NAMALWA (cell line): ENCODE measurements at places on chromosomes 7 and 10.

- DNase-seq = no peak
Measured at GRCh38 chr10:5038733-5039132, 35.1 kb upstream of the AKR1C2 start.

GRCh38 chr7:108284349-108285002 lies 154.3 kb upstream of the LAMB4 start:
- no peak for DNase-seq

- no peak for DNase-seq
Measured at GRCh38 chr10:78925275-78925674, 143.5 kb upstream of the ZMIZ1 start.

DNA sequence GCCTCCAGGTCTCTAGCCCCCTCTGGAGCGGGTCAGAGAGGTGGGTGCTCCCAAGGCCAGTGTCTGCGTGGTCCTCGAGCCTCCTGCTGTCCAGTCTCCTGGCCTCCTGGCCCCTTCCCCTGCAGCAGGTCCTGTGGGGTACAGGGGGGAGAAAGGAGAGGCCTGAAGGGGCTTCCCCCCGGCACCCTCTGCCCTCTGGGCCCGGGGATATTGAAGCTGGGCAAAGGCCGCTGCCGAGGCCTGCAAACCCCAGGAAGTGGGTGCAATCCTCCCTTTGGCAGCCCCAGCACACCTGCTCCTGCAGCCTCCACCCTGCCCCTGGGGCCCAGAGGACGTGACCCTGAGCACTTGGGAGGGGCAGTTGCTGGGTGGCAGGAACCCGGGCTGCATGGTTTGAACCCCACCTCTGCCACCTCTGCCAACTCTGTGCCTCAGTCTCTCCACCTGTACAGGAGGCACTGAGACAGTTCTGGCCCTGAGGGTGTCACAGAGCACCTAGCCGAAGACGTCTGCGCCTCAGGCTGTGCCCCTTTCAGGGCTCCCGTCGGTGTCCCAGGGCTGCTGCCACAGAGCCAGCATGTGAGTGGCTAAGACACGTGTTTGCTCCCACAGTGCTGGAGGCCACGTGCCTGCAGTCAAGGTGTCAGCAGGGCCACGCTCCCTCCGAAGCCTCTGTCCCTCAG lies 59.1 kb upstream of the INPP5A start:
- DNase-seq = no peak

GRCh38 chr7:20783700-20784387 lies 2.8 kb downstream of the SP8 start:
- DNase-seq = no peak

GRCh38 chr10:84264611-84265141 lies 19.8 kb downstream of the RGR start:
- DNase-seq = peak; percentile 67

DNA sequence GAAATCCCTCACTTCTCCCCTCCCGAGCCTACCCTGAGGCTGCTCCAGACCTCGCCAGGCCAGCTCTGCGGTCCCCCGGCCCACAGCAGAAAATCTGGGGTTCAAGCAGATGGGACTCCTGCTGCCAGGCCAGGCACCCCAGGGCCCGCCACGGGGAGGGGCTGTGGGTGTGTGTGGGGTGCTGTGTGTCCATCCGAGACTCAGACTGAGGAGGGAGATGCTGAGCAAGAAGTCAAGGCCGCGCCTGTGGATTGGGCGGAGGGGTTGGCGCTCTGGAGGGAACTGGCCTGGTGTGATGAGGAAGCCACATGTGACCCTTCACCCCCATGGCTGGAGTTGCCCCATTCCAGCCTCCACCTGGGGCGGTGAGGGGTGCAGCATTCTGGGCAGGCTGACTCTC lies 51.1 kb downstream of the YKT6 start:
- DNase-seq = no peak

GRCh38 chr7:150901160-150902035 lies 49.1 kb downstream of the AOC1 start:
- peak; percentile 25 for DNase-seq

DNA sequence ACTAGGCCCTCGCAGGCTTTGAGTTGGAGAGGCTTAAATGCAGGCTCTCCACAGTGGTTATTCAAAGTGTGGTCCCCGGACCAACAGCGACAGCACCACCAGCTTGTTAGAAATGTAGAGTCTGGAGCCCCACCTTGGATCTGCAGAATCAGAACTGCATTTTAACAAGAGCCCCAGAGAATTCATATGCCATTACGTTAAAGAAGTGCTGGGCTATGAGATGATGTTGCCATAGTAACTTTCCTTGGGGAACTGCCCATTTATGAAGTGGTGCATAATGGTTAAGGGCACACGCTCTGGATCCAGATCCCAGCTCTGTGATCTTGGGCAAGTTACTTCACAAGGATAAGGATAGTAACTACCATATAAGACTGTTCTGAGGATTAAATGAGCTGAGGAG lies 48.9 kb downstream of the ZCCHC24 start:
- no peak for DNase-seq

DNA sequence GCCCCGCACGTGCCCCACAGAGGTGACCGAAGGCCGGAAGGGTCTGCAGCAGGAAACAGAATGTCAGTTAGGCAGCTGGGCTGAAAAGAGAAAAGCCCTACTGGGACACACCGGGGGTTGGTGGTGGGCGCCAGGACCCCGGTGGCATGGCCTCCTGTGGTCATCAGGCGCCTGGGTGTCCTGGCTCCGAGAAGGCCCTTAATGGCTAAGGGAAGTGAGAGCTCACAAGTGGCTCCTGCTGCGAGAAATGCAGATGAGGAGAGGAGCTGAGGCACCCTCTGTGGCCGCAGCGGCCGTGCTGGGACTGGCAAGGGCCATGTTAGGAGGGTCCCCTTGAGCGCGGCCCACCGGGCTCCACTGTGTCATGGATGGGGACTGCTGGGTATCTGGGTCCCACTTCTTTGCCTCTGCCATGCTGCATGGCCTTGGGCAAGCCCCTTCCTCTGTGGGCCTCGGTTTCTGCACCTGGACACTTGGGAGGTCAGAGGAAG lies 79.2 kb upstream of the GNA12 start:
- DNase-seq = no peak

GRCh38 chr10:6565588-6565987 lies 14.5 kb downstream of the PRKCQ start:
- DNase-seq = no peak

- DNase-seq = no peak
Measured at GRCh38 chr7:129024125-129024524, 30.8 kb downstream of the TNPO3 start.

GRCh38 chr7:30594048-30594539 lies 584 bp upstream of the GARS1 start:
- DNase-seq = peak; percentile 72

GRCh38 chr7:77427996-77428603 lies 12.0 kb upstream of the GSAP start:
- DNase-seq = no peak

DNA sequence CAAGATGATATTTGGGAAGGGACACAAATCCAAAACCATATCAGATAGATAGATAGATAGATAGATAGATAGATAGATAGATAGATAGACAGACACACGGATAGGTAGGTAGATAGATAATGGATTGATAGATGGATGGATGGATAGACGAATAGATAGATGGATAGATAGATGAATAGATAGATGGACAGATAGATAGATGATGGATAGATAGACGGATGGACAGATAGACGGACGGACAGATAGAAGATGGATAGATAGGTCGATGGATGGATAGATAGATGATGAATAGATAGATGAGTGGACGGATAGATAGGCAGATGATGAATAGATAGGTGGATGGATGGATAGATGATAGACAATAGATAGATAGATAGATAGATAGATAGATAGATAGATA lies 39.8 kb downstream of the NPTX2 start:
- DNase-seq = no peak

GRCh38 chr7:142535123-142535779 lies 214.0 kb upstream of the PRSS1 start:
- peak; percentile 94 for DNase-seq

DNA sequence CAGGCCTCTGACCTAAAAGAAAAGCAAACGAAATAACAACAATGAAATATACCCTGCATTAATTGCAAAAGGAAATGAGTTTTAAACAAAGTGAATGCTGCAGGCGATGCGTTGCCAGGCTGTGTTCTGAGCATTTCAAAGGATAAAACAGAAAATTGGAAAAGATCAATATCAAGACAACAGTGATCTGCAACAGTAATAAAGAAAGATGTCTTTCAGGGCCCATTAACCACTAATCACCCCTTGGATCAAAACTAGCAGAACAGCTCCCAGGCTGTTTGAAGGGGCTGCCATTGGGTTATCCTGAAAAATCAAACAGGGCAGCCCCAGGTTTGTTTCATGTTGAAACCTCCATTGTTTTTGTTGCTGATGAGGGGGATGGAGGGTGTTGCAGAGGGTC lies 219.2 kb downstream of the FGFR2 start:
- DNase-seq = no peak

- no peak for DNase-seq
Measured at GRCh38 chr10:44897049-44897448, 14.1 kb upstream of the TMEM72 start.

- no peak for DNase-seq
Measured at GRCh38 chr10:1661416-1661815, 75.9 kb downstream of the ADARB2 start.

GRCh38 chr10:48609441-48609840 lies 4.6 kb upstream of the ARHGAP22 start:
- no peak for DNase-seq

DNA sequence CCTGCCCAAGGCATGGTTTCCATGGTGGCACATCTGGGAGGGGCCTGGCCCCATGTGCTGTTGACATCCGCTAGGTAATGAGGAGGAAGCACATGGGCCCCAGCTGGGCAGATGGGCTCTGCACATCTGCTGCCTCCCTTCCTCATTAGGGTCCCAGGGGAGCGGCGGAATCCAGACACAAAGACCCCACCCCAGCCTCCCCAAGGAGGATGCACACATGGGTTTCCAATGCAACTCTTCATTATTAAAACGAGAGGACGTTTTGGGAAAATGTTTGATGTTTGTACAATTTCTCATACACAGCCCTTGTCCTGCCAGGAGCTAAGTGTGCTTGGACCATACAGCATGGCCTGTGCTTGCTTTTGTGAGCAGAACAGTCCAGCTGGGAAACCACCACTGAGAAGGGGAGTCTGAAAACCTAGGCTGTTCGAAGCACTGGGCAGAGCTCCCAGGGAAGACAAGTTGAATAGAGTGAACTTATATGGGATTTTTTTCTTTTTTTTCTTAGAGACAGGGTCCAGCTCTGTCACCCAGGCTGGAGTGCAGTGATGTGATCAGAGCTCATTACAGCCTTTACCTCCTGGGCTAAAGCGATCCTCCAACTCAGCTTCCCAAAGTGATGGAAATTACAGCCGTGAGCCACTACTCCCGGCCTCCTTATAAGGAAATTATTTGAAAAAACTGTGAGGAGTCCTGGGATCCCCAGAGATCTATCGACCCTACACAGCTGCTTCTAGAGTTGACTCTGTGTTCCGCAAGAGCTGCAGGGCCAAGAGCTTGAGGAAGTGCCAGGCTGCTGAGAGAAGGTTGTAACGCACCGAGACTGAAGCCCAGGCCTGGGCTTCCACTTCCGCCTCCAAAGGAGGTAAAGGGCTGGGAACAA lies 23.4 kb downstream of the FAM107B start:
- peak; percentile 96 for DNase-seq

- no peak for DNase-seq
Measured at GRCh38 chr10:133211959-133212852, 17.8 kb upstream of the UTF1 start.

GRCh38 chr7:90503367-90503766 lies 33.9 kb downstream of the PTTG1IP2 start:
- DNase-seq = no peak

GRCh38 chr7:101950450-101951119 lies 133.2 kb downstream of the CUX1 start:
- no peak for DNase-seq

GRCh38 chr7:135147341-135147898 lies 452 bp upstream of the TMEM140 start:
- peak; percentile 44 for DNase-seq

- no peak for DNase-seq
Measured at GRCh38 chr7:108004220-108005142, 1.5 kb upstream of the LAMB1 start.

DNA sequence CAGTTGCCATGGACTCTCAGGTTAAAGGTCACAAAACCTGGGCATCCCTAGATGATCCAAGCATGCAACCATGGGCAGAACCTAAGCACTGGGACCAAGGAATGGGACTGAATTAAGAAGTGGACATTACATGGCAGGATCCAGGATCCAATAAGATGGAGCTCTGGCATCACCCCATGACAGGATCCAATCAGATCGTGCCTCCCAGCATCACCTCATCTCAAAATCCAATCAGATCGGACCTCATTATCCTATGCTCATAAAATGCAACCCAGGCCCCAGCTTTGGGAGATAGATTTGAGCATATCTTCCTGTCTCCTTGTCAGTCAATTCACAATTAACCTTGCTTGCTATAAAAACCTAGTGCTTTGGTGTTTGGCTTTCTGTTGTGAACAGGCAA lies 616.1 kb downstream of the PARD3 start:
- peak; percentile 5 for DNase-seq

DNA sequence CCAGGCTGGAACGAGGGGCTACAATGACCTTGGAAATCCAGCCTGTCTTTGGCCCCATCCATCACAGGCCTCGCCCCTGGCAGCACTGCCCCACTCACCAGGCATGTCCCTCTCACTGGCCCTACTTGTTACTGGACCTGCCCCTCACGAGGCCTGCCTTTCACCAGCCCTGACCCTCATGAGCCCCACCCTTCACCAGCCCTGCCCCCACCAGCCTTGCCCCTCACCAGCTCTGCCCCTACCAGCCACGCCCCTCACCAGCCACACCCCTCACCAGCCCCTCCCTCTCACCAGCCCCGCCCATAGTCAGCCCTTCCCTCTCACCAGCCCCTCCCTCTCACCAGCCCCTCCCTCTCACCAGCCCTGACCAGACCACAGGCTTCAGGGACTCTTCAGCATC lies 57.8 kb downstream of the COL26A1 start:
- DNase-seq = peak; percentile 63

DNA sequence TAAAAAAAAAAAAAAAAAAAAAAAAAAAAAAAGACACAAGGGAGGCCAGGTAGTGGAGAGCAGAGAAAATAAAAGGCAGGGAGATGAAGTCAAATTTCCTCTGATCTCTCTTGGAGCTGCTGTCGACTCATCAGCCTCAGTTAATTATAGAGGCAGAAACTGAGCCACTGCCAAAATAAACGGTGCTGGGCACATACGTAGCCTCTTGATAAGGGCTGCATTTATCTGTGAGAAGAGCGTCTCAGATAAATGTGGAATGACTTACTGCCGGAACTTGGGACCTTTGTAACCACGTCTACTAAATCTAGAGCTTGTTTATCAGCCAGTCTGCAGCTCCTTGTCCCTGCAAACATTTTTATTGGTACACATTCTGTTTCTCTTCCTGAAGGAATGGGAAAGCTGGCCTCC lies 162.3 kb downstream of the BAMBI start:
- DNase-seq = no peak

GRCh38 chr7:155123413-155123812 lies 53.3 kb downstream of the HTR5A start:
- DNase-seq = no peak
